ENCODE measurements at places on chromosomes 2 and 18. TPM values are rescaled to one million over a fixed set of nuclear protein-coding genes. Genes with fewer than 3 reads are reported as not detected.

DNA sequence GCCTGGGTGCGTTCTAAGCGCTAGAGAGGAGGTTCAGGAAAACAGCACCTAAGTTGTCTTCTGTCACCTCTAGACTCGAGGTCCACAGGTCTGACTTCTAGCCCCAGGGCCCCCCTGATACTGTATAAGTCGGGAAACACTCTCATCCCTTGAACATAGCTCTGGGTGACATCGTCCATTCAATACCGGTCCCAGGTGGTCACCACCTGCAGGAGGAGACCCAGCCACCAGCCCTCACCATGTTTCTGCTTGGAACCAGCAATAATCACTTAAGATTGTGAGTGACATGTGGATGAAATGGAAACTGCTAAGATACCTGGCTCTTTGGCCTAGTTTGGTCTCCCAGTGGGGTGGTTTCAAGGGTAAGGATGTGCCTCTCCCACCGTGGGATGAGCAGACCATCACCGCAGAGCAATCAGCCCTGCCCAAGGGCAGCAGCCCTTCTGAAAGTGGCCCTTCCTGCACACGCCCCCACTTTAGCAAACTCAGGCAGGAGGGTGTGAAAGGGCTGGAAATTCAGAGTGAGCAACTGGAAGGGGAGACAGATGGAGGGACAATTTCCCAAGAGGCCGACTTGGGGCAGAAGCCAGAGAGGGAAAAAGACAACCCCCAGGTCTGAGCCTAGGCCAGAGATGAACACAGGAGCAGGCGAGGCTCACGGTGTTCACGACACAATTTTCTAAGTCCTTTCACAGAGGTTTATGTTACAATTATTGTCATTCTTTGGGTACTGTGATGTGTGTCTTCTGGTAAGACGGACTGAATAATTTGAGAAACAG, 95.2 kb downstream of the ZNF516 start:
- H3K27me3 ChIP-seq: peaks cover 8% of the 10 kb centered on the region
- no peaks in the 10 kb centered on the region for H3K36me3 ChIP-seq
- H3K4me3 ChIP-seq: no peak overlapping the region
- peaks cover 40% of the 10 kb centered on the region for H3K4me1 ChIP-seq
- DNase-seq: no peak
- no peak overlapping the region for H3K27ac ChIP-seq

DNA sequence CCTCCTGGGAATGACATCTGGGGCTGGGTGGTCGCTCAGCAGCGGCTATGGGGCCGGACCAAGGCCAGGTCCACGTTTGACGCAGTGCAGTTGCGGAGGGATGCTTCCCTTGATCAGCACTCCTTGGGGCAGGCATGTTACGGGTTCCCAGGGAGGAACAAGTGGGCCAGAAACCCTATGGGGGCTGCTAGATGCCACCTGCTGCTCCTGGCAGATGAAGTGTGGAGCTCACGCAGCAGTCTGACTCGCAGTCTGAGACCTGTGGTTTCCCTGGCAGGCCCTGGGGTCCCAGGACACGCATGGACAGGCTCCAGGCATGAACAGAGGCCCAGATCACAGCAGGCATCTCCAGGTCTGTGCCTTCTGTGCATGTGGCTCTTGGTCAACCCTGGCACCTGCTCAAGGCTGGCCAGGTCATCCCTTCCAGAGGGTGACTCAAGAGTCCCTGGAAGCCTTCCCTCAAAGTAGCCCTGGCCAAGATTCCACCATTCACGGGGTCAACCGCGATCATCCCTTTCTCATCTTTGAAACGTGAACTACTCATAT, 20.0 kb downstream of the KCNF1 start:
- H3K27me3 ChIP-seq: peaks cover 3% of the 10 kb centered on the region
- no peak for DNase-seq
- H3K36me3 ChIP-seq: no peaks in the 10 kb centered on the region
- no peak overlapping the region for H3K4me3 ChIP-seq
- no peaks in the 10 kb centered on the region for H3K4me1 ChIP-seq

- no peak overlapping the region for H3K27ac ChIP-seq
- DNase-seq: no peak
Observed at GRCh38 chr2:191756761-191757160, 78.8 kb downstream of the NABP1 start.

GRCh38 chr2:105102963-105103421, 65.1 kb downstream of the MRPS9 start:
- no peak overlapping the region for H3K27ac ChIP-seq
- H3K27me3 ChIP-seq: no peaks in the 10 kb centered on the region
- peaks cover 28% of the 10 kb centered on the region for H3K36me3 ChIP-seq
- no peak for DNase-seq

GRCh38 chr2:241870611-241871537, 1.3 kb downstream of the RTP5 start:
- peaks cover 16% of the 10 kb centered on the region for H3K27me3 ChIP-seq
- H3K4me3 ChIP-seq: peak overlapping the region; percentile 77
- peak overlapping the region; percentile 95 for H3K27ac ChIP-seq
- H3K36me3 ChIP-seq: no peaks in the 10 kb centered on the region

DNA sequence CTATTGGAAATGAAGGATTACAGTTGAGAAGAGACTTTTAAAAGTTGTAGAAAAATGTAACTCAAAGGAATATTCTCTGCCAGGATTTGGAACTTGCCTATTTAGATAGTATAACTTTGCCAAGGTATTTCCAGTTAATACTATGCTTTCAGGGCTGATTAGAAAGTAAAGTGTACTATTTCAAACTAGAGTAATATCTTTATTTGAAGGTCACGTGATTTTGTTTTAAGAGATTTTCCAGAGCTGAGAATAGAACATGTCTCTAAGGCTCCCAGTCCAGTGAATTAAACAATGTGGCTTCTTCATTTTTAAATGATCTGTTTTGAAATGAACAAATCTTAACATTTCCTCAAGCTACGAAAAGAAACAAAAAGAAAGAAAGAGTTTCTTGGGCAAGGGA, 53.9 kb downstream of the CCDC148 start:
- no peak overlapping the region for H3K27ac ChIP-seq
- no peak overlapping the region for H3K4me3 ChIP-seq
- H3K4me1 ChIP-seq: no peaks in the 10 kb centered on the region

GRCh38 chr2:119809339-119810048, 49.8 kb downstream of the PTPN4 start:
- H3K27me3 ChIP-seq: peaks cover 3% of the 10 kb centered on the region
- no peak overlapping the region for H3K27ac ChIP-seq
- no peak overlapping the region for H3K4me3 ChIP-seq
- DNase-seq: no peak
- peaks cover 23% of the 10 kb centered on the region for H3K36me3 ChIP-seq
- peaks cover 16% of the 10 kb centered on the region for H3K4me1 ChIP-seq

DNA sequence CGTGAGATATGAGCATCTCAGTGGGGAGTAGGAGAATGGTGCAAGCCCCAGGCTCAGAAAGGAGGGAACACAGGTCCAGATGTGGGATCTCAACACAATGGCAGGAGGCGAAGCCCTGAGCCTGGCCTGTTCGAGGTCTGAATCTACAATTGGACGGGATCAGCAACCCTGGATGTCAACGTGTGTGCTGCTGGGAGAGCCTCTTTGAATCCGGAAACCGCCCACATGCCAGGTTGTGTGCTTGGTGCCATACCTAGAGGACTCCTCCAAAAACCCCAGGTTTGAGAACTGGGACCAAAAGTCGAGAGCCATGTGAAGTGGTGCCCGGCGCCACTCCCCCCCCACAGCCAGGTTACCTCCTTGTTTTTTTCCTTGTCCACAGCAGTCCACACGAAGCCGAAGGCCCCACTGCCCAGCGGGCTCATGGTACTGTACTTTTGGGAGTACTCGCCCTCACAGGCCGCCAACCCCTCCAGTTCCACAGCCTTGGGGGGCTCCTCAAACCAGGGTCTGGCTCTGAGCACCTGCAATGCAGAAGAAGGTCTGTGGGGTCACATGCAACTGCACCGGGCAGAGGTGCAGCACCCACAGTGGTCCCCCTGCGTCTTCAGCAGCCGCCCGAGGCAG, 20.4 kb upstream of the MTERF4 start:
- H3K4me3 ChIP-seq: no peak overlapping the region
- peaks cover 21% of the 10 kb centered on the region for H3K36me3 ChIP-seq
- H3K27ac ChIP-seq: no peak overlapping the region
- DNase-seq: no peak
- no peaks in the 10 kb centered on the region for H3K27me3 ChIP-seq

- no peaks in the 10 kb centered on the region for H3K27me3 ChIP-seq
- no peak overlapping the region for H3K4me3 ChIP-seq
- no peak for DNase-seq
- no peaks in the 10 kb centered on the region for H3K4me1 ChIP-seq
Observed at GRCh38 chr2:209471037-209471436, 47.2 kb downstream of the MAP2 start.

- no peak for DNase-seq
- H3K36me3 ChIP-seq: no peaks in the 10 kb centered on the region
- H3K4me3 ChIP-seq: no peak overlapping the region
- H3K27me3 ChIP-seq: no peaks in the 10 kb centered on the region
- no peak overlapping the region for H3K27ac ChIP-seq
Observed at GRCh38 chr2:199018826-199019225, 438.9 kb downstream of the SATB2 start.

DNA sequence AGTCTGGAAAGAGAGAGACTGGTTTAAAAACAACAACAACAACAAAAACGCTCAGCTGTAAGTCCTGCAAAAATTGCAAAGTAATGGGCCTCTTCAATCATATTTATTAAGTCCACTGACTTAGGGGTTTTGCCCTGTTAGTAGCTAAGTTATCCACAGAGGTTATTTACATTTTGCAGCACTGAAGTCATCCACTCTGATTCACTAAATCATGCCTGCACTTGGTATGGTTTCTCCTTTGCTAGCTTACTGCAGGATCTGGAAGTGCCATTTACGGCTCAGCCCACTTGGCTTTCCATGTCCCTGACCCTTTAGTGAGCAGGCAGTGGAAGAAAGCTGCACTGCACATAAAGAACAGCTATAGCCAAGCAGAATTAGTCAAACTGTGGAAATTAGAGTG, 484.4 kb downstream of the NRXN1 start:
- H3K27me3 ChIP-seq: no peaks in the 10 kb centered on the region
- H3K36me3 ChIP-seq: peaks cover 3% of the 10 kb centered on the region
- H3K4me3 ChIP-seq: no peak overlapping the region
- DNase-seq: no peak
- no peak overlapping the region for H3K27ac ChIP-seq

GRCh38 chr2:6992794-6993228, 75.6 kb downstream of the RNF144A start:
- DNase-seq: no peak
- H3K4me3 ChIP-seq: no peak overlapping the region
- peaks cover 11% of the 10 kb centered on the region for H3K36me3 ChIP-seq
- H3K27me3 ChIP-seq: peaks cover 6% of the 10 kb centered on the region
- no peak overlapping the region for H3K27ac ChIP-seq

GRCh38 chr2:157377861-157378260, 52.2 kb upstream of the ERMN start:
- H3K36me3 ChIP-seq: peaks cover 18% of the 10 kb centered on the region
- peaks cover 5% of the 10 kb centered on the region for H3K4me1 ChIP-seq
- H3K27me3 ChIP-seq: peaks cover 2% of the 10 kb centered on the region
- no peak overlapping the region for H3K27ac ChIP-seq
- no peak for DNase-seq
- H3K4me3 ChIP-seq: no peak overlapping the region

DNA sequence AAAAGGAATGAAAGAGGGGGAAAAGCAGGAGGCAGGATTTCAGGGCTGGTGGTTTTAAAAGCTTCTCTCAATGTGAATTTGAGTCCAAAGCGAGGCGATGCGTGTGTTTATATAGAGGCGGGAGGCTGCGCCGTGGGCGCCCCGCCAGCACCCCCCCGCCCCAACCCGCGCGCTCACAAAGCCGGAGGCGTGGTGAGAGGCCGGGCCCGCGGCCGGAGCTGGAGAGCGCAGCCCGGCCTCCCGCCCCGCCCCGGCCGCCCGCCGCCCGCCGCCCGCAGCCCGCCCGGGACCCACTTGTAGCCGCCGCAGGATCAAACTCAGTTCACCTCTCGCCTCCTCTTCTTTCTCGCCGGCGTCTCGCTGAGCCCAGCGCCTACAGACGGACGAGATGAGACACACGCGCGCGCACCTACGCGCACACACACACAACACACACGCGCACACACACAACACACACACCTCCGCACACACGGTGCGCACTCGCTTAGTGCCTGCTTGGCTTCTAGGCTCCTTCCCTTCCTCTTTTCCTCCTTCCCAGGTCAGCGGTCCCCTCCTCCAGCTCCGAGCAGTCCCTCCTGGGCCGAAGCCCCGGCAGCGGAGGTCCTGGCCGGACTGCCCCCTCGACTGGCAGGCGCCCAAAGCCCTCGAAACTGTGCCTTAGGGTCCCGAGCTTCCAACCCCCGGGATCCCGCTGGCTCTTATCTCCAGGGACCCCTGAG, 1.3 kb upstream of the CYP26B1 start:
- peak overlapping the region; percentile 85 for H3K4me3 ChIP-seq
- H3K27ac ChIP-seq: no peak overlapping the region
- H3K27me3 ChIP-seq: peaks cover 25% of the 10 kb centered on the region
- DNase-seq: no peak

GRCh38 chr18:29892960-29893558, 1149.5 kb downstream of the DSC3 start:
- no peak overlapping the region for H3K27ac ChIP-seq
- no peaks in the 10 kb centered on the region for H3K27me3 ChIP-seq
- no peaks in the 10 kb centered on the region for H3K36me3 ChIP-seq
- H3K4me1 ChIP-seq: no peaks in the 10 kb centered on the region
- H3K4me3 ChIP-seq: no peak overlapping the region

GRCh38 chr2:14424478-14425390, 207.8 kb upstream of the LRATD1 start:
- no peaks in the 10 kb centered on the region for H3K36me3 ChIP-seq
- no peak overlapping the region for H3K4me3 ChIP-seq
- DNase-seq: no peak
- H3K27ac ChIP-seq: no peak overlapping the region

DNA sequence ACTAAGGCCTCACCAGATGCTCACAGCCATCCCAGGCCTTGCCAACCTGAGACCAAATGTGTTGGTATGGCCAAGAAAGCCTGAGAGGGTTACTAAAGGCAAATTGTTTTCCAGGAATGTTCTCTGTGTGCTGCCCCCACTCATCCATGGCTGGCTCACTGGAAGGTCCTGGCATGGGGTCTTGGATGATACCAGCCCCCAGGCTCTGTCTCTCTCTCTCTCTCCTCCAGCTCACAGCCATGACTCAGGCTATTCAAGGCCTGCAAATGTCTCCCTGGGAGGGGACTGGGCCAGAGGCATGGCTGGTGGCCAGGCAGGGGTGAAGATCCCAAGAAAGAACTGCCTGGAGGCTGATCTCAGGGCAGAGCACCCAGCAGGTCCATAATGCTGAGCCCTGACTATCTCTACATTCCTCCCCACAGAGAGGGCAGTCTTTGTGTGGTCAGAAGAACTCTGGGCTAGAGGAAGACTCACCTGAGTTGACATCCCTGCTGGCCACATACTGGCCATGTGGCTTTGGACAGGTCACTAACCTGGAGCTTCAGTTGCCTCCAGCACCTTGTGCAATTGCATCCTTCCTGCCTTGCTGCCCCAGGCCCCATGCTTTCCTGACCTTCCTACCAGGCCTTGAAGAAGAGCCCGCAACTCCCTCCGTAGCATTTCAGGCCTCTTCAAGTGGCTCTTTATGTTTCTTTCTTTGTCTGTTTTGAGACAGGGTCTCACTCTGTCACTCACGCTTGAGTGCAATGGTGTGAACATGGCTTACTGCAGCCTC, 150.4 kb downstream of the ZFP36L2 start:
- H3K27ac ChIP-seq: no peak overlapping the region
- peaks cover 4% of the 10 kb centered on the region for H3K27me3 ChIP-seq
- H3K4me3 ChIP-seq: no peak overlapping the region
- H3K36me3 ChIP-seq: peaks cover 1% of the 10 kb centered on the region
- no peak for DNase-seq

ASB18 gene
- not detected for polyA plus RNA-seq

EIF2AK3 gene
- 3.5 TPM for polyA plus RNA-seq

TUBA4B gene
- polyA plus RNA-seq: not detected

PRKRA gene
- 57.7 TPM for polyA plus RNA-seq

All from immature natural killer cell (primary cell).